Stimulated activated CD8-positive, alpha-beta memory T cell treated with anti-CD3 and anti-CD28 coated beads, Interleukin-15, amount 100 ng/mL, for 4 hours (primary cell): ENCODE measurements at places on chromosomes 6 and 20.

DNA sequence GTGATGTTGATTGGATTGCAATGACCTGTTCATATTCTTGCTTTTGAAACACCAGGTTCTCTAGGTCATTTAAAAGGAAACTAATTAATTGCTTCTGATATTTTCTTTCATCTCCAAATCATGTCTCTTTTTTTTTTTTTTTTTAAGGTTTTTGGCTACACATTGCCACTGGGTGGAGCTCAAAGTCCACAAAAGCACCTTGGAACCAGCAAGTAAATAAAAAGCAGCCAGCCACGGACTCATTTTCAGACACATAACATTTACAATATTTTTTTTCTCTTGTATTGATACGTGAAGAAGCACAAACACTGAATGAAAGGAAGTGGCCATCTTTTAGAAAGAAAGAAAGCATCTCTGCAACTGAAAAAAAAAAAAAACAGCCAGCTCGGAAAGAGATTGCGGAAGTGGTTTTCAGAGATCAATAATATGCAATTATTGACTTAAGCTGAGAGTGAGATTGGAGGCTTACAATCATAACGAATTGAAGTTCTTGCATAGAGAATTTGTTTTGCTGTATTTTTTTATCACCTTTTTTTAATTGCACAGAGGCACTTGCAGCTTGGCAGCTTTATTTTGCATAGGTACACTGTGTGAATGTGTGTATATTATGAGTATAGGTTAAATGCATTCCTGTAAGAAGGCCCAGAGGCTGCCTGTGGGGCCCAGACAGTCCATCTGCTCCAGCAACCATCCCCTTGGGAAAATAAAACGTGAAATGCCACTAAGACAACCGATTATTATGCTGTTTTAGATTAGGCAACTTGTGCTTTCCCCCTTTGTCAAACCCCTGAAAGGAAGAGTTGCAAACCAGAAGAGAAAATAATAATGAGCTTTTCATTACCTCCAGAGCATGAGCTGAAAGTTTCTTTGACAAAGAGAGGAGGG lies 28.2 kb downstream of the CGA start:
- no peak for DNase-seq

DNA sequence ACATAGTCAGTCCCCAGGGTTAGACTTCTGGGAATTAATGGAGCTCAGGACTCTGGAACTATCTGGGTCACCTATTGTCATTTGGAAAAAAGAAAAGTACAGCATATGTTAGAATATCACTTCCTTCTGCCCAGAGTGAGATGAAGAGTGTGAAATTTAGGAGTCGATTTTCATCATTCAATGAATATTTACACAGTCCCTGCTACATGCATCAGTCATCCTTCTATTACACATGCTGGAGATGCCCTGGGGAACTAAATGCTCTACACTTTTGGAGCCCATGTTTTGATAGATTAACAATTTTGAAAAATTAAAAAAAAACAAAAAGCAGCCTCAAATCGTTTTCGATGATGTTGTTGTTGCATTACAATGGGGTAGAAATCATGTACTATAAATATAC lies 315.4 kb downstream of the ALDH8A1 start:
- DNase-seq: no peak

GRCh38 chr6:132314432-132314831 lies 86.8 kb downstream of the MOXD1 start:
- DNase-seq: no peak

DNA sequence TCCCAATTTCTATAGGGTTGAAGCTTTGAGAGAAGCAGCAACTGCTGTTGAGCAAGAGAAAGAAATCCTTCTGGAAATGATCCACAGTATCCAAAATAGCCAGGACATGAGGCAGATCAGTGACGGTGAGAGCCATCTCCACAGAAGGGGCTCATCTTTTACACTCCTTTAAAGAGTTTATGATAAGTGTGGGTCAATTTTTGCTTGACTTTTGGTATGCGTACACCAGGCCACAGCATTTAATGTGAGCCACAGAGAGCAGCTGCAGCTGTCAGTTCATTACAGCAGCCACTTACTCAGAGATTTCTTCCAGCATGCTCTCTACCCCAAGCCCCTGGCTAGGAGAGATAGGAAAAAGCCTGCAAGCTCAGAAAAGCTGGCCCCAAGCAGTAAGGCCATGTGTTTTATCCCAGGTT lies 9.9 kb downstream of the BAG2 start:
- no peak for DNase-seq

DNA sequence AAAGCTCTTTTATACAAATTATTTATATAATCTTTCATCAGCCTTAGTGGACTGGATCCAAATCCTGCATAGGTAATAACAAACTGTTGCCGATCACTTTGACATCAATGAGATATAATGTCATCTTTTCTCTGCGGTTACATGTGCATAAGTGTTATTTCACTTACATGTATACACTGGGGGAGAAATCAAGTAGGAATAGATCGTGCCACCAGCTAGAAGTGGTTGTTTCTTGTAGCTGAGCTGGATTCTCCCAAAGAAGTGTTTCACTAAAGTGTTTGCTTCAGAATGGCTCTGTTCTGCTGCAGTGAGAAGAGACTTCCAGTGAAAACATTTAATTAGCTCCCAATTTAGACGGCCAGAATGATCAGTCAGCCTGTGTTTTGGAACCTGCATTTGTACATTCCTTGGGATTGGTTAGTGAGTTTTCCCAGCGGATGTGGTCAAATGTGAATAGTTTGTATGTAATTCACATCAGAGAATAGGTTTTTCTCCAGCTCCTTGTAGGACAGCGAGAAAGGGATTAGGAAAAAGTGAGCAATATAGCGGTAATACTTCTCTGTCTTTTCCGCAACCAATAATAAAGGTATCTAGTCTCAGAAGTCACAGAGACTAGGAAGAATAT lies 163.1 kb upstream of the CCN2 start:
- DNase-seq: no peak

DNA sequence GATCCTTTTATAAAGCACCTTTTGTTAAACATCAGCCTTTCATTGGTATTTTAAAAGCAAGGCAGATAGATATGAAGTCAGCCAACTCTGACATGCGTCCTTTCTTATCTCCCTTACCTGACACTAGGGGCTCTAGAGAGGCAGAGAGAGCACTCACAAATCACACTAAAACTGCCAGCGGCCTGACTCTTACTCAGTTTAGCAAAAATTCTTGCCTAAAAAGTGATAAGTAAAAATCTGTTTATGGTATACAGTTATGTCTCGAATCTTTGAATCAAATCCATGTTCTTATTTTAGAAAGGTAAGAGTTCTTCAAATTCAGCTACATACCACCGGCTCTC lies 10.4 kb upstream of the TDRD6 start:
- no peak for DNase-seq

GRCh38 chr6:72061286-72061685 lies 174.9 kb downstream of the RIMS1 start:
- DNase-seq: no peak

DNA sequence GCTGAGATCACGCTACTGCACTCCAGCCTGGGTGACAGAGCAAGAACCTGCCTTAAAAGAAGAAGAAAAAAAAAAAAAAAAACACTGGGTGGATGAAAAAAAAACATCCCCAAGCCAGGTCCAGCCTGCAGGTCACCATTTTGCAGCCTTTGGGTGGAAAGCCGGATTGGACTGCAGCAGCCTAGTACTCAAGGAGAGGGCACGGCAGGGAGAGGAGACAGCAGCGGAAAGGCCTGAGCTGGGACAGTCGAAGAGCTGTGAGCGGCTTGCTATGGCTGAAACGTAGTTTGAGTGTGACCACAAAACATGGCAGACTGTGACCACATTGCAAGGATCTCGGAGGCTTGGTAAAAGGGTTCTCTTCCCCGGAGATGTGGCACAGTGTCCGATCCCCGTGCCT lies 173.0 kb downstream of the NFATC2 start:
- no peak for DNase-seq

- DNase-seq: no peak
These were observed 54.1 kb downstream of the FGD2 start for GRCh38 chr6:37059344-37060194.

DNA sequence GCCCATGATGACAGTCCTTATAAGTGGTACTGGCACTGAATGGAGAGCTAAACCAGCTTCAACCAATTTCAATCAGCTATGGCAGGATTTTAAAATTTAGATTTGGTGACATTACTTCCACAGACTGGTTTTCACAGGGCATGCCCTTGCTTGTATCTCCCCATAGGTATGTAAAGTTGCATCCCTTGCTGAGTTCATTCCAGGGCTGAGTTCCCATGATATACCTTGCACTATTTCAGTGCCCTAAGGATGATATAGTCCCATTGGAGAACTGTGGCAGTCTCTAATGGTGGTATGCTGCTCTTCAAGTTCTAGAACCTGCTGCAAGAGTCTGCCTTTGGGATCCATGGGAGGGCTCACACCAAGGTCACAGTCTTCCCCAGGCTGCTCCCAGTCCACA lies 232.7 kb upstream of the MOCS1 start:
- DNase-seq: no peak

DNA sequence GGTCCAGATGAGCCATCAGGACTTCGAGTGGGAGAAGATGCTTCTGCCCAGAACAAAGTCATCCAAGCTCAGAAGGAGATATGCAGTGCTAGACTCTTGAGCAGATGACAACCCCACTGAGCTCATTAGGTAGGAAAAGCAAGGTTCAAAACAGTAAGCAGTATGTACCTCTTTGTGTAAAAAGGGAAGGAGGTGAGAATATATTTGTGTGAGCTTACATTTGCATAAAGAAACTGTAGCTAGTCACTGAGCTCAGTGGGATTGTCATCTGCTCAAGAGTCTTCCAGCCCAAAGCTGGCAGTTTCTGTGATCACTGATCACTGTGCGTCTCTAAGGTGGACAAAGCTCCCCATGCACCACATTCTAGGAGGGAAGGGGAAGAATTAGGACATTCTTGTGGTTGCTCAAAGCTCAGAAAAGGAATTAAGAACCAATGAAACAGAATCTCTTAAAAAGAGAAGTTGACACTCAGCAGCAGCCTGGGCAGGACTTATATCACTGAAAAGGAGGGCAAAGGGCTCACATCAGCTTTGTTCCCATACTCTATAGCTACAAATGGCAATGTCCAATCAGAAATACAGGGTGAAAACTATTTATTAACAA lies 90.0 kb upstream of the MAFB start:
- no peak for DNase-seq

DNA sequence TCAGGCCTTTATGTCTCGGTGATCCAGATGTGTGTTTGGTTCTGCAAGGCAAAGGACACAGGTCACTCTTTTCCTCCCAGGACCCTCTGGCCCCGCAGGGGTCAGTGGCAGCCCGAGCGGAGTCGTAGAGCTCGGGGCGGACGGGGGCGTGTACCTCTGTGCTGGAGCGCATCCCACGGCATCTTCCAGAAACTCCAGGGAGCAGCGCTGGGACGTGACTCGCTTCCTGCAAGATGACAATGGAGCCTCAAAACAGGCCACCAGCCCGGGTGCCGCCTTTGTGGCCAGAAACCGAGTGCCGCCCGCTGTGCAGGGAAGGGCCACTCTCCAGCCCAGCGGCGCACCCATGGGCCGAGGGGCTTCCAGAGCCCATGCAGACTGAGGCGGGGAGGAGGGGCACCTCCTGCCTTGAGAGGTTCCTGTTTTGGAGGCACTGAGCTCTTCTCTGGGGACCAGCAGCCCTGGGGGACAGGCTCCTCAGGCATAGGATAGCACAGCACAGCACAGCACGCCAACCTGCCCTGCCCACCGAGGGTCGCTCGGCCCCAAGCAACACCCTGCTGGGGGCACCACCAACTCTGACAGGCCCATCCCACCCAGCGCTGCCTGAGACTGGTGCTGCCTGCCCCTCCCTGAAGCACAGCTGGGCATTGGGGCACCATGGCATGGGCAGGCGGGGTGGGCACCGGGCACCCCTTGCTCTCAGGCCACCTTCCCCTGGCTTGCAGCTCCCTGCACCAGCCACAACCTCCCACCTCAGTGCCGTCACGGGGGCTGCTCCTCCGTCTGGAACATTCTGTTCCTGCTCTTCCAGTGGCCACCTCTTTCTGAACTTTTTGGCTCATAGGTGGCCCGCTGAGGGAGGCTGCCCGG lies 9.7 kb downstream of the RPS21 start:
- DNase-seq: no peak

DNA sequence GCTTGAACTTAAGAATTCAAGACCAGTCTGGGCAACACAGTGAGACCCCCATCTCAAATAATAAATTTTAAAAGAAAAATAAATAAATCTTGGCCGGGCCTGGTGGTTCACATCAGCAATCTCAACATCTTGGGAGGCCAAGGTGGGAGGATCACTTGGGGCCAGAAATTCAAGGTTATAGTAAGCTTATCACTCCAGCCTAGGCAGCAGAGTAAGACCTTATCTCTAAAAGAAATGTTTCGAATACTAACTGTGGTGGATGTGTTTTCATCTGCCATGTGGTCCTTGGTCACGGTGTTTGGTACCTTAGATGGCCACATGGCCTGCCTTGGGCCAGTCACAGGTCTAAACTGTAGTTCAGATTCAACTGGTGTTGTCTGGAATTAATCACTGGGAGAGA lies 5.8 kb downstream of the UBE2C start:
- DNase-seq: no peak
